ENCODE measurements at places on chromosomes 6 and 20. TPM values are rescaled to one million over a fixed set of nuclear protein-coding genes. Genes with fewer than 3 reads are reported as not detected.

GRCh38 chr6:116836606-116837342 lies 7.9 kb upstream of the GPRC6A start:
- DNase-seq = no peak

DNA sequence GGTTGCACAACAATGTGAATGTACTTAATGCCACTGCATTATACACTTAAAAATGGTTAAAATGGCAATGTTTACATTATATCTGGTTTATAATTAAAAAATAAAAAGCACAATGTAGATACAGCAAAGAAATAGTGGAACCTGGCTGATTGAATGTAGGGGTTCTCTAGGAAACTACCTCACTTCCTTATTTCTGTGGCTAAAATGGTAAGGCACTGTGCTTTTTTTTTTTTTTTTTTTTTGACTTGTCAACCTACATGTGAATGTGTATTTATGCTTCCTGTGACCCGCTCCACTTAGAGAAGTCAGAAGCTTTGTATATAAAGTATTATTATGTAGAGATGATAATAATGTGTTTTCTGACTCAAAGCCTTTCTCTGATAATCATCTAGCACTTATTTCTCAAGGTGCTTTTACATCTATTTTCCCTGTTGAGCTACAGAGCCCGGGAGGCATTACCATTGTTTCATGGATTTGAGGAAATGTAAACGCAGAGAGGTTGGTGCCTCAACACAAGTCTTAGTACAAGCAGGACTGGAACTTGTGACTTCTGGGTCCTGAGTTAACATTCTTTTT lies 55.0 kb downstream of the SOX4 start:
- no peak for DNase-seq

FBXO5 gene
- 2.4 TPM for total RNA-seq

DNA sequence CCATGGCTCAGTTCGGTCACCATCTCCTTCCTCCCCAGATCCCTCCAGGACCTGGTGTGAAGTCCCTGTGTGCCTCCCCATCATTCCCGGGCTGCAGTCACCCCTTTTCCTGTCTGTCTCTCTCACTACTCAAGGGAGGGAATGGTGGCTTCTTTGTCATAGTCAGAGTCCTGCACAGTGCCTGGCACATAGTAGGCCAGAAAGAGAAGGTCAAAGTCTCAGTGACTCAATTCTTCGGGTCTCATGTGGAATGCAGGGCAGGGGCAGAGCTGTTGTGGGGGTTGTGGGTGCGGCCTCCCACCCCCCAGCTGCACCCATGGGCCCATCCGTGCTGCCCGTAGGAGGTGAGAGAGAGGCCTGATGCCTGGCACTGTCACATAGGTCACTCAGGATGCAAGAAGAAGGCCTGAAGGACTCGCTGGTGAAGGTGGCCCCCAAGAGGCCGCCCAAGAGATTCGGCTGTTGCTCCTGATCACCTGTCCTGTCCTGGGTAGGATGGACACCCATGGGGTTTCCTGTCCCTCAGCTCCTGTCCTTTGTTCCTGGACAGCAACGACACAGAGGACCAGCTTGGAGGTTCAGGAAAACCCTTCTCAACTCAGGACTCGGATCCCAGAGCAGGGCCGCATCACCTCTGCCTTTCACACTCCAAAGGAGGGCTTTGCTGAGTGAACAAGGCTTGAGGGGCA lies 34.1 kb downstream of the RAB44 start:
- DNase-seq = no peak

DNA sequence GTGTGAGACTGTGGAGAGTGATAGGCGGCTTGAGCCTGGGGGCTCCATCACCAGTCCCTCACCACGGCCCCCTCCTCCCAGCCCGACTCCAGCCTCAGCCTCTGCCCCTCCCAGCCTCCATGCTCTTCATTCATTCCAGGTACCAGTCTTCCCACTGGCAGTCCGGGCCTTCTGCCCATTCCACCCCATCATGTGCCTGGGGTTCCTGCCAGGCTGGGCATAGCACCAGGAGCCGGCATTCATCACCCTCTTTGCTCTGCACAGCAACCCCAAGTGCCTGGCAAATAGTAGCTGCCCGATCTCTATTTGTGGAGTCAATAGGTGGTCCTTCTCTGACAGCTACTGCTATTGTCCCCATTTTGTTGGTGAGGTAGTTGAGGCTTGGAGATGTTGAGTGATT lies 39.6 kb upstream of the GTSF1L start:
- peak; percentile 86 for DNase-seq

NCOA7 gene
- 10.2 TPM for total RNA-seq

All from left ventricle myocardium superior (tissue), 1 donor.